ENCODE measurements at places on chromosomes 12 and 14.

GRCh38 chr12:132152411-132152821 lies 8.2 kb downstream of the NOC4L start:
- no peak for DNase-seq

- DNase-seq, result no peak
Measured at GRCh38 chr12:56528846-56529245, 7.2 kb downstream of the RBMS2 start.

DNA sequence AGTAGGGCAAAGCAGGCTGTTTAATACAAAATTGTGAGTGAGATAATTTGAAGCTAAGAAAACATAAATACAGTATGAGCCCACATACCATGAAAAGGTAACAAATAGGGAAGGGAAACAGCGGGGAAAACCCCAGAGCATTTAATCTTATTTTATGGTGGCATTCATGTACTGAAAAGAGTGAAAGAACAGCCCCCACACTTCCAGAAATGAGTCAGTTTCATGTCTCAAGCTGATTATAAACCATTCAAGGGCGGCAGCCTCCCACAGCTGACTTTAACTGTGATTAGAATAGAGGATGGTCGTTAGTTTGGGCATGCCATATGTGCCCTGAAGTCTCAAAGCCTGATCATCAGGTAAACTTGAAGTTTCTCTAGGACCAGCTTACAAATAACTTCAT lies 64.5 kb downstream of the FOXG1 start:
- no peak for DNase-seq

DNA sequence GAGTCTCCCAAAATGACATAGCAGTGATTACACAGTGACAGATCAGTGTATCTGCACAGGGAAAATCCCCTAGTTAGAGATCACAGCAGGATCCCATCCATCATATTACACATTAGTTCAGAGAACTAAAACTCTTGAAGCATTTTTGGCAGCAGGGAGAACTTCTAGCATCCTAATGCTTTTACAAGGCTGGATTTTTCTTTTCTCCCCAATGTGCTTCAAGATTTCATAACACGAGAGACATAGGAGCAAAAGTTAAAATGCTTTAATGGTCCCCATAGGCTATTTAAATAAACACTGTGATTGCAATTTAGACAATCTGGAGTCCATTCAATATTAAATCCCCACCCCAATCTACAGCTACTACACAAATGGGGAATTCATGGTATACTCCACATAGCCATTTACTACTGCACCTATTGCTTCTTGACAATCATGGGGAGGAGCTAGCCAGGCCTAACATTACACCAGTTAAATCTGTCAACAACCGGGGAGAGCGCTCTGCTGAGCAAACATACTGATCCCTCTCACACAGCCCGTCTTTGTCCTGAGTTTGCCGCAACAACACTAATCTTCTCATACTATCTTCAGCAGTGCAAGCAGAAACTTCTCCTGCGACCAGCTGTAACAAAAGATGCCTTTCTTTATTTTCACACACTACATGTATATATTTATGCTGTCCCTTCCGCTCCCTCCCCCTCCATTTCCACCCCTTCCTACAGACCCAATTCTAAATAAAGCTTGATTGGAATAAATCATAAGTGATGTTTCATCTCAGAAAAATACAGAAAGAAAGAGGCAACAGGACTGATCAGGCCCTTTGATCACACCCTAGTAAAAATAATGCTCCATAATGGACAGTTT lies 120.3 kb upstream of the SOX5 start:
- DNase-seq, result no peak

DNA sequence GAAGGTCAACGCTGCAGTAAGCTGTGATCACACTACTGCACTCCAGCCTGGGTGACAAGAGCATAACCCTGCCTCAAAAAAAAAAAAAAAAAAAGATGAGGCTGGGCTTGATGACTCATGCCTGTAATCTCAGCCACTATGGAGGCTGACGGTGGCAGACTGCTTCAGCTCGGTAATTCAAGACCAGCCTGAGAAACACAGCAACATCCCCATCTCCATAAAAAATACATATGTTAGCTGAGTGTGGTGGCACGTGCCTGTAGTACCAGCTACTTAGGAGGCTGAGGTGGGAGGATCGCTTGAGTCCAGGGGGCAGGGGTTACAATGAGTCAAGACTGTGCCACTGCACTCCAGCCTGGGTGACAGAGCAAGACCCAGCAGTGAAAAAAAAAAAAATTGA lies 50.4 kb downstream of the GXYLT1 start:
- DNase-seq, result no peak

GRCh38 chr12:49220972-49221371 lies 32.1 kb upstream of the TUBA1A start:
- DNase-seq, result no peak

DNA sequence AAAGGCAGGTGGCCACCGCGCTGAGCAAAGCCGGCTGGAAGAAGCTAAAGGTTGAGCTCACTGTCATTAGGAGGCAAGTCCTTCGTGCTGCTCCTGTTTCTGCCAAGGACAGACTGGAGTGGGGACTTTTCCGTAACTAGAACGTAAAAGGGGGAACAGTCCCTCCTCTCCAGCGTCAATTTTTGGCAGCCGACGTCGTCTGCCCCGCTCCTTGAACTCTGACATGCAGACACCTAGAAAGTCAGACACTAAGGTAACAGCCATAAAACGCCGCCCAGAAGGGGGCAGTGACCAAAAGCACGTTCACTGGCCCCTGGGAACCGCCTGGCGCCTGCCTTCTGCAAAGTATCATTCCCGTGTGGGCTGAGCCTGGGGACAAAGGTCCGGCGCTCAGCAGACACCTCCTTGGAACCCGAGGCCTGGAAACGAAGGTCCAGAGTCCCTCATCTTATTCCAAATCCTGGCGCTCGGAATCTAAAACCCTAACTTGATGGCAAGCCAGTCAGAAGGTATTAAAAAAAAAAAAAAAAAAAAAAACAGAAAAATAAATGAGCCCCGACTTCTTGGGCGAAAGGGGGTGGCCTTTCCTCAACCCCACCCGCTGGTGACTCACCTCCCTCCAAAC lies 1.1 kb upstream of the LRP1 start:
- peak; percentile 89 for DNase-seq

DNA sequence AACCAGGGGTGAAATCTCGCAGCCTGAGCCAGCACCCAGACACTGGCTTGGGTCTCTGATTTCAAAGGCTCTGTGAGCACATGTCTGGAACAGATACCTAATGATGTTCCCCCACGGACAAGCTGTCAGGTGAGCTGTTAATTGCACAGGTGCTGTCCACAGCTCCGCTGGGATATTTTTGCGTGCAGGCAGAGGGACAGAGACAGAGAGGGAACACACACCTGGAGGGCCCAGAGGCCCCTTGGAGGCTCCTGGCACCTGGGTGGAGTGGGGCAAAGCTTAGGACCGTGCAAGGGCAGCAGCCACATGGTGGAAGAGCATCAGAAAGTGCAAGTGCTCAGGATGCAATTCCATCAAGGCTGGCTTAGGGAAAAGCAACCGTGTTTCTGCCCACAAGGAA lies 57.3 kb downstream of the ARL6IP4 start:
- DNase-seq, result peak; percentile 34

GRCh38 chr12:80698847-80699542 lies 8.4 kb upstream of the MYF6 start:
- no peak for DNase-seq

DNA sequence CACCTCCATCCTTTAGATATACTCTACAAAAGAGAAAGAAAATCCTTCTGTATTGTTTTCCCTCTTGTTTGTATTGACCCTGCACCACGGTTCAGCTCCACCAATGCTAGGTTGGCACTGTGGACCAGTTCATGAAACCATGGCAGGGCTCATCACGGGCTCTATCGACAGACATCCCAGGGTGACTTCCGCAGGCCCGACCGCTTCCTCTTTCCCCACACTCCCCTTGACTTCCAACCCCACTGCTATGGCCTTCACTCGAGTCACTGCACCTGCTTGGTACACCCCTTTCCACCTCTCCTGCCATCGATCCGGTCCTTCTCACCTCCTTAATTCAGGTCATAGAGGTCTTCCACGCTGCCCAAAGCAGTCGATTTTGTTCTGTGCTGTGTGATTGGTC lies 21.2 kb upstream of the AKAP5 start:
- DNase-seq, result no peak

DNA sequence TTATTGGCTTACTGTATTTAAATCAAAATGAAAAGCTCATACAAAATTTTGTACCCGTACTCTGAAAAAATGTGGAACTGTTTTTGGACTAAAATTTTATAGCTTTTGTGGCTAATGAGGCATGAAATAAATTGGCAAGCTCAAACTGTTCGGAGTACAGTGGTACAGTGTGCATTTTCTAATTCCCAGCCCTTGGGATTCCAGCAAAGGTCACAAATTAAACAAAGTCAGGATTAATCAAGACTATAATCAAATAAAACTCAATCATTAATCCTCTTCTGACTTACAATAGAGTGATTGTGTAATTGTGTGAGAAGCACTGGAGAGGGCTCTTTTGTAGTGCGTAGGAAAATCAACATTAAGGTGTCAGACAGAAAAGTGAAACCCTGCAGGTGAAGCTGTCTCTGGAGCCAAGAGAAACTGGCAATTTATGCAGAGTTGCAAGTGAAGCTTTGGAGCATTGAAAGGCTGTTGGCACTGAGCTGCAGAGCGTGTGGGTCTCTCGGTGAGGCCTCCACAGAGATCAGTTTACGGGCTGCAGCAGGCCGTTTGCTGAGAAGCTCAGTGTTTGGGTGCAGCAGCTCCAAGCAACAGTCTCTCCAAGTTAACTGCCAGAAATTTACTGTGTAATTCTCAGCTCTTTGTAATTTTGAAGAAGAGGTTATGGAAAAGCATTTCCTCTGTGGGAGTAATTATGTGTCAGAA lies 275.9 kb downstream of the FBXL14 start:
- no peak for DNase-seq

GRCh38 chr14:24079491-24080141 lies 8.3 kb downstream of the CPNE6 start:
- DNase-seq, result no peak

GRCh38 chr12:72547573-72547972 lies 275.4 kb downstream of the TRHDE start:
- DNase-seq, result no peak

GRCh38 chr14:42070031-42070430 lies 463.4 kb downstream of the LRFN5 start:
- no peak for DNase-seq

DNA sequence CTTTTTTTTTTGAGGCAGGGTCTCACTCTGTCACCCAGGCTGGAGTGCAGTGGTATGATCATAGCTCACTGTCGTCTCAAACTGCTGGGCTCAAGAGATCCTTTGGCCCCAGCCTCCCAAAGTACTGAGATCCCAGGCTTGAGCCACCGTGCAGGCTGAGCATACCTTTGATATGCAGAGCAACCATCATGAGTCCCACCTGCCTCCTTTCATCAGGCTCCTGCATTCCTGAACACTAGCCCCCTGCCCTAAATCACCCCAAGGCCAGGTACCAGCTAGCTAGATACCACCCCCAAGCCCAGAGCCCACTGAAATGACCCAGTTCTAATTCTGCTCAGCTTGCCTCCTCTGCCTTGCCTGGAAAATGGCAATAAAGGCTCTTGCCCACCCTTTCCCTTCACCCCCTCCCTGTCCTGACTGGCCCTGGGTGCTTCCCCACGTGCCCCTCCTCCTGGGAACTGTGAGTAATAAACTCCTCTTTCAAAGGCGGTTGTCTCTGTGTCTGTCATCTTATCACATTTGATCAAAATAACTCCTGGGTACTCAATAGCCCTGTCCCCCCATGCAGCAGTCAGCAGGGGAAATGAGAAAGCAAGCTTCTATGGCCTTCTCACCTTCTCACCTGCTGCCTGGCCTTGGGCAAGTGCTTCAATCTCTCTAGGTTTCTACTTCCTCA lies 6.4 kb upstream of the BRF1 start:
- no peak for DNase-seq

DNA sequence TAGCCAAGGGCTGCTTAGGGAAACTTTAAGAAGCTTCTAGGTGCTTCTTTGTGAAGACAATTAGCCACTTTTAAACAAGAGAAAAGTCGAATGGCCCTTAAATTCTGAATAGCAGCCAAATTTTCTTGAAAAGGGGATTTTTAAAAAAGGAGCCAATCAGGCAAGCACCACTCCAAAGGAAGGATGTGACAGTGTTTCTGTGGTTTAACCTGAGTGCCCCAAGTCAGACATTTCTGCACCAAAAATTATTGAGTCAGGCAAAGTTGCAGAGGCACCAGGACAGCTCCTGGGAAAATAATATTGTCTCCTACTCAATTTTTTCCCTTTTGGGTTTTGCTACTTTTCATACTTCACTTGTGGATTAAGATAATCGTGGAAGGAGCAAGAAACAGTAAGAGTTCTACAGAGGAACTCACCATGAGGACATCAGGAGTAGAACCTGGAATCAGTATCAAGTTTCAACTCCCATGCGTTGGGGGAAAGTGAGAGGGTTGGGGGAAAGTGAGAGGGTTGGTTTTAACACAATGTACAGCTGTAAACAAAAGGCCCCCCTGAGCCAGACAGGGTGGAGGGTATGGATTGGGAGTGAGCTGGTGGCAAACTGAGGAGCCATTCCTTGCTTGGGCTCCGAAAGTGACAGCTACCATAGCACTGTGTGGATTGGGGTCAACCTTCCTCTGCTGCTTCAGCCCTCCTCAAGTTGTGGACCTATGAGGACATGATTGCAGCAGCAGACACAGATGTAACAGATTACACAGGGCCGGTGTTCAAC lies 90.8 kb downstream of the SLC38A1 start:
- no peak for DNase-seq

DNA sequence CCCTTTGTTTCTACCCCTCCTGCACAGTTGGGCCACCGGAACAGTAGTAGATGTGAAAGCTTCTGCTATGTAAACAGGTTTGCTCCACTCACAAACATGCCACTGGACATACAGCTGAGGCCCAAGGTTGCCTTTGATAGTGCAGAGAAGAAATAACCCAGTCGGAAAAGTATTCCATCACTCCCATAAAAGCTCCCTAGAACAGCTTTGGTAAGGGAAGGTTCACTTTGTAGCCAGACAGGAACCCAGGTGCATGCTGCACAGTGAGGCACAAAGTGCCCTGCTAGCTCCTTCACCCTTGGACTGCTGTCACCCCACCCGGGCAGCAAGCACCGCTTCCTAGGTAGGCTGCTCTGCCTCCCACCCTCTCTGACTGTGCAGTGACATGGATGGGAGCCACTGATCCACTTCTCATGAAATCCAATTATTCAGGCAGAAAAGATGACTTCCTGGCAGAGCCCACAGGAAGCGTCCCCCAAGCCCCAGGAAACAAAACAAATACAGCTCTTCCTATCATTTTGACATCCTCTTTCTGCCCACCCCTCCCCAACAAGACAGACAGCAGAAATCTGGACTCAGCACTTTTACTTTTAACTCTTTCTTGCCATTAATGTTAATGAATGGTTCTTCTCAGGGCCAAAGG lies 100.2 kb downstream of the SRGAP1 start:
- no peak for DNase-seq

Measured in Right ventricle myocardium inferior (tissue), 1 donor.